NCI-H510A (cell line): ENCODE measurements at places on chromosomes 16 and 17.
A peak's percentile ranks its signal among the peaks of the same experiment; 100 is the strongest.

DNA sequence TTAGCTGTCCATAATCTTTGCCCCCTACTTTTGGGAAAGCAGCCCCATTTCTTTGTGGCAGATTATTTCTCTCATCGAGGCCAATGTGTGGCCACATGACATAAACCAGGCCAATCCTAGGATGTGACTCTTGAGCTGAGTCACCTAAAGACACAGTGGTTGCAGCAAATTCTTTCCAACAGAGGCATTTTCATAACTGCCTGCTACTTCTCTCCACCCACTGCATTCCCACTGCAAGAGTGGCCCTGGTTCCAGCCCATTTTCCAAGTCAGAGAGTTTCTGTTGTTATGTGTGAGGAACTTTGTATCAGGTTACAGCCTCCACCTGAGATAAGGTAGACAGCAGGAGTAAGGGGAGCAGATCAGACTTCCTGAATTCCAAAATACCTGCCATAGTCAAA lies 195.2 kb downstream of the RGS9 start:
- DNase-seq: no peak

- no peak for DNase-seq
Measured at GRCh38 chr16:14175086-14175485, 104.0 kb downstream of the MRTFB start.

- DNase-seq: no peak
Measured at GRCh38 chr17:1918346-1919162, 88.7 kb downstream of the RPA1 start.

GRCh38 chr17:3961564-3962047 lies 2.6 kb downstream of the ATP2A3 start:
- DNase-seq: no peak

DNA sequence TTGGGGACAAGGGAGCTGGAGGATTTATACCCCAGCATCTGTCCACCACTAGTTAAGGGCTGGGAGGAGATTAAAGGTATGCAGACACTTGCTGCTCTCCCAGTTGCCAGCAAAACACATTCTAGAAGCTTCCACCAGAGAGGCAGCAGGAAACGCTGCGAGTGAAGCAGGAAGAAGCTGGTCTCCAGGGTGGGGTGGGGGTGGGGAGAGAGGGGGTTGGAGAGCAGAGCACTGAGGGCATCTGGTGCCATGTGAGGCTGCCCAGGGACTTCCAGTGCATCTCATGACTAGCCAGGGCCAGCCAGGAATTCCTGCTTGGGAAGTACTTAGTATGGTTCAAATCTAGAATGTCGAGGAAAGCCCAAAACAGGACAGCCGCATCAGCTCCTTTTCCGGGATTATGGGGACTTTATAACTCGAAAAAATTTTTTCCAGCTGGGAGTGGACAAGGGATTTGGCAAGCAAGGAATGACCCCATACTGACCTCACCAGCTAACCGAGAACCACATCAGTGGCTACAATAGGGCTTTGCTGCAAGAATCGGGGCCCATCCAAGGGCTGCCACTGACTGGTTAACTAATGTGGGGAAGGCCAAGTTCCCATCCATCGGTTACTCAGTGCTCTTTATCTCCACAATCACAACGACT lies 26.2 kb upstream of the AXIN2 start:
- DNase-seq: no peak

DNA sequence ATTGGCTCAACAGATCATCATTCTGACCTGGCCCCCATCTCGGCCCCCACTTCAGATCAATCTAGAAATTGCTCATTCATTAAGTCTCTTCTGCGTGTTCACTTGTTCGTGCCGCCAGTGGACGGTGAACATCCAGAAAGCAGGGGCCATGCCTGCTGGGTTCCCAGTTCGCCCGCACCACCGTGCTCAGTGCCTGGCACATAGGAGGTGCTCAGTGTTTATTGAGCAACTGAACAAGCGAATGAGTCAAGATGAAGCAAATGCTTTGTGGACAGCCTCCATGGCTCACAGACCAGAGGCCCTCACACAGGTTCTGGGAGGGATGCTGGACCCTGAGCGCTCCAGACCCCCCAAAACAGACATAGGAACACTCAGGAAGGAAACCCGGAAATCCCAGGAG lies 13.9 kb downstream of the BEAN1 start:
- DNase-seq: no peak

- no peak for DNase-seq
Measured at GRCh38 chr16:21628121-21628726, 24.2 kb downstream of the IGSF6 start.

- DNase-seq: no peak
Measured at GRCh38 chr17:2814481-2815341, 18.5 kb downstream of the RAP1GAP2 start.

GRCh38 chr17:8138374-8138671 lies 13.9 kb downstream of the PER1 start:
- no peak for DNase-seq

DNA sequence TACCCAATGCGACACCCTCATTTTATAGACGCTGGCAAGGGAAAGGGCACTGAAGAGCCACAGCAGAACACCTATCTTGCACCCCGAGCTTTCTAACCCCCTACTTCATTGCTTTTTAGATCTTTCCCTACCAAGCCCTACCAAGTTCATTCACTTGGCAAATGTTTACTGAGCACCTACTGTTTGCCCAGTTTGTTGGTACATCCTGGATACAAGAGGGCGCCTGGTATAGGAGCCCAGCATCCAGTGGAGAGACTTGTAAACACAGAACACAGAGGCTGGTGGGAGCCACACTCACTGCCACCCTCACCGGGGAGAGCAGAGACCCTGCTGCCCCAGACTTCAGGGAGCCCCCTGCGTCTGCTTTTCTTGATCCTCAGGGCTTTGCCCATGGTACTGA lies 112.6 kb downstream of the GNAO1 start:
- no peak for DNase-seq

DNA sequence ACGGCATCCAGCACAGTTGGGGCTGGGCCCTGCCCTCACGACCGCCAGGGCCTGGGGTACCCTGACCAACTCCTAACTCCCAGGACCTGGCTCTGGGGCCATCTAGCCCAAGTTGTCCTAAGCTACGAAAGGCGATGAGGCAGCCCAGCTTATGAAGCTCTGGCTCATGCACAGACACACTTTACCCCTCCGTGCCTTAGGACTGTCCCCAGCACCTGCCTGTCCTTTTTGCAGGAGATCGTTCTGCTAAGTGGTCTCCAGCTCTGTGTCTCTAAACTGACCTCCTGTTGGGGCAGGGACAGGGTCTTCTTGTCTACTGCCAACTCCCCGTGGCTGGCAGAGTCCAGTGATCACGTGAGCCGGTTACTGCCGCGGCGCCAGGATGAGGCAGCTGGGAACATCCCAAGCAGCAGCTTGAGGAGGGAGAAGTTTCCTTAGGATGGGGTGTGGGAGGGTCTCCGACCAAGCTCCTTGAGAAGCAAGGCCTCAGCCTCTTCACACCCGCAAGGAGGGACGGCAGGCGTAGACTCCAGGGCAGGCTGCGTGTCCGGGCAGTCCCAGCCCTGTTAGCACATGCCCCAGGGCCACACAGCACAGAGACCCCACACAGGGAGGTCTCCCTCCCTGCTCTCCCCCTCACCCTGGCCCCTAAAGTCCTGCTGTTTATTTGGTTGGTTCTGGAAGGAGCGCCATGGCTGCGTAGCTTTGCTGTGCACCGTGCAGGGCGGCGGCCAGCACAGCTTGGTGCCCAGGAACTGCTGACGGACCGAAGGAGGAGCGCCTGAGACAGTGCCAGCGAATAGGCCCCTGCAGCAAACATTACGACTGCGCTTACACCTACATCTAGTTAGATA lies 16.4 kb upstream of the METRNL start:
- no peak for DNase-seq

GRCh38 chr17:46964315-46965265 lies 14.5 kb downstream of the RPRML start:
- no peak for DNase-seq

DNA sequence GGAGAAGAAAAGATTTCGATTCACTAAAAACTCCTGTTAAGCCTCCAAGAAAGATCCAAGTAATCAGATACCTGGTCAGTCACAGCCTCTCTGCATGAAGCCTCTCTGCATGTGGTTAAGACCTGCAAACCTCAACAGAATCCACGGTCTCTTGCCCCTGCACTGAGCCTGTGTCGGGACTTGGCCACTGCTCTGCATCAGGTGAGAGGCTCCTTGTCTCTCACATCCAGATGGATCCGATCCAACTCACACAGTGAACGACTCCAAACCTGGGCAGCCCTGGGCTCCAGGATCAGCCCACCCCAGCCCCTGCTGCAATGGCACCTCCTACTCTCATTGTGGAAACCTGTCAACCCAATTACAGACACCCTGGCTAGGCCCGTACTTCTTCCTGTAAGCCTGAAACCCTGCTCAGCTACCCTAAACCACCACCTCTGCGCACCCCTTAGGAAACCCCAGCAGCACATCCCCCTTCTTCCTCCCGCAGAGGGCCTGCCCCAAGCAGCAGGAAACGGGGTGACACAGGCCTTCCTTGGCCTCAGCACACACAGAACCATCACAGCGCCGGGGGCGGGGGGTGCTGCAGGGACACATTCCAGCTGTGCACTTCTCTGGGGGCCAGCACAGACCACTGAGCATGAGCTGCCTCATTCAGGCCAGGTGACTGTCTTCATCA lies 129.5 kb downstream of the ANKRD11 start:
- DNase-seq: no peak

- DNase-seq: no peak
Measured at GRCh38 chr17:79702034-79702433, 28.7 kb upstream of the ENPP7 start.

DNA sequence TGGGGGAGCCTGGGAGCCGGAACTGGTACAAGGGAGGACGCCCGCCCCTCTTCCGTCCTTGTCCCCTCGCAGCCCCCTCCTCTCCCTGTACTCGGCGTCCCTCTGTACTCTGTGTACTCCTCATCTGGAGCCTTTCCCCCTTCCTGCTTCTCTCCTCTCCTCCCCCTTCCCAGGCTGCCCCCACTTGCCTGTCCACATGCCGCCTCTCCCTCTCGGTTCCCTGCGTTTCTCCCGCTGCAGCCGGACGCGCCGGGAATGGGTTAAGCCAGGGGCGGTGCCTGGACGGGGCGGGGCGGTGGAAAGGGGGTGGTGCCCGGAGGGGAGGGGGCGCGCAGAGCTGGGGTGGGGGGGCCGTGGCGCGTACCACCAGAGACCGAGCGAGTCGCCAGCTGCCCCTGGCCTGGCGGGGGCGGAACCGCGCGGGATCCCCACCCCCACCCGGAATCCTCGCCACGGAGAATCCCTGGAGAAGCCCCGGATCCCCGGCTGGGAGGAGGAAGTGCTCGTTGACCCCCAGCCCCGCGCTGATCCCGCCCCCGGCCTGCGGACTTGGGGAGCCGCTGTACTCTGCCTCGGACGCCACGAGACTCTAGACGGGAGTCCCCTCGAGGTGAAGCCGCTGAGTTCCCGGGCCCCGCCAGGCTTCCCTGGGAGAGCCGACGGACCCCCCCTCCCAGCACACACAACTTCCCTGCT lies 22.6 kb downstream of the GJD3 start:
- DNase-seq: peak; percentile 54

- DNase-seq: no peak
Measured at GRCh38 chr17:8849311-8850041, 18.0 kb downstream of the PIK3R6 start.

DNA sequence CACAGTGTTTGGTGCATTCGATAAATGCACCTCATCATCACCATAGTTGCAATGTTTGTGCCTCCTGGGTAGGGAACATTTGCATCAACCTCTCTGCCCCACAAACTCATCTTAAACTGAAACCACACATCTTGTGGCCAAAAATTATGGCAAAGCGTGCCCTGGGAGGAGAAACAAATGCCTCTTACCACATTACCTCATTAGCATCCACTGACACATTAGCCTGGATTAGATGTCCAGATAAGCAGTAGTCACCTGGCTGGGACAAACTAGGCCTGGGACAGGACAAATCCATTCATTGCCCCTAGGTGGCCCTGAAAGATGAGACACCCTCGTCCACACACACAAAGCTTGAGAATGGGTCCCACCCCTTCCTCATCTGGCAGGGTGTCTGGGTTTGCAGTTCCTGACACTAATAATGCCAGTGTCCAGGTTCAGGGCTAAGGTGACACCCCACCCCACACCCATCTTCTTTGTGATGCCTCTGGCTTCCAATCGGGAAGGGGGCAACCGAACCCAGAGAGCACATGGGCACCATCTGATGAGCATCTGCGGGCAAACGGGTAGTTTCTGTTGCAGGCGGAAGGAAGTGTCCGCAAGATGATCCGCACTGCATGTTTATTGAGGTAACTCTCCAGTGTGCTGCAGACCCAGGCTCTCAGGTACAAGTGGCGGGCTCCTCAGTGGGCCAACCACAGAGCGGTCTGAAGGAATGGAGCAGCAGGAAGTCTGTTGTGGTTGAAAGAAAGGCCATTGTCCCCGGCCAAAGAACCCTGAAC lies 8.6 kb downstream of the XYLT1 start:
- no peak for DNase-seq

DNA sequence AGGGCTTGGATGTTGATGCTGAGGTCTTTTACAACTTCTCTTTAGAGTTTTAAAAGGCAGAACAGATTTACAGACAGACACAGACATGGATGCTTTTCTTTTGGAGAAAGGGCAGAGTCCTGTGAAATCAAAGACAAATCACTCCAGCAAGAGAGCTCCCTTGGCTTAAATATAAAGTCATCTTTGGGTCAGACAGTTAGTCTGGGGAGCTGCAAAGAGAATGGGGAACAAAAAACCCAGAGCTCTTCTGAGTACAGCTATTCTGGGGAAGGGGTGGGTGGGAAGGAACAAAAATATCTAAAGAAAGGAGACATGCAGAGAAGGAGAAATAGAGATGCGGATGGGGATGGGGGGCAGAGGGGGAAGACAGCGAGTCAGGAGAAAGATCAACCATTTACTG lies 266.6 kb downstream of the XYLT1 start:
- no peak for DNase-seq

- no peak for DNase-seq
Measured at GRCh38 chr16:74700116-74700437, 585 bp downstream of the MLKL start.

DNA sequence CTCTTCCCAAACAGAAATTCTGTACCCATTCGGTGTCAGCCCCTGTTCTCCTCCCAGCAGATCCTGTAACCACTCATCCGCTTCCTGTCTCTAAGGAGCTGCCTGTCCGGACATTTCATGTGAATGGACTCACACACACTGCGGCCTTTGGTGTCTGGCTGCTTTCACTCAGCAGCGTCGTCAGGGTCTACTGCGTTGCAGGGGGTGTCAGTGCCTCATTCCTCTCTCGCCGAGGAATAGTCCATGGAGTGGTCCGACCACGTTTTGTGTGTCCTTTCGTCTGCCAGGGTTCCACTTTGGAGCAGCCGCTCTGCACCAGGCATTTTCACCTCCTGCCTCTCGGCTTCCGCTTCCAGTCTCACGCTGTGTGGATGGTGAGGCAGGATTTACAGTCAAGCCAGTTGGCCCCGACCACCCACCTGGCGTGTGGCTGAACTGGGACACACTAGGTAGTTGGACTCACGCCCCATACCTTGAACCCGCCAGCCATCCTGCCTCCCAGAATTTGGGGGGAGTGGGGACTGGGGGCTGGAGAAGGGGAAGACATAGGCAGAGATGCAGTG lies 188.2 kb upstream of the CIBAR2 start:
- no peak for DNase-seq
